ENCODE measurements at places on chromosomes 7 and 10.

DNA sequence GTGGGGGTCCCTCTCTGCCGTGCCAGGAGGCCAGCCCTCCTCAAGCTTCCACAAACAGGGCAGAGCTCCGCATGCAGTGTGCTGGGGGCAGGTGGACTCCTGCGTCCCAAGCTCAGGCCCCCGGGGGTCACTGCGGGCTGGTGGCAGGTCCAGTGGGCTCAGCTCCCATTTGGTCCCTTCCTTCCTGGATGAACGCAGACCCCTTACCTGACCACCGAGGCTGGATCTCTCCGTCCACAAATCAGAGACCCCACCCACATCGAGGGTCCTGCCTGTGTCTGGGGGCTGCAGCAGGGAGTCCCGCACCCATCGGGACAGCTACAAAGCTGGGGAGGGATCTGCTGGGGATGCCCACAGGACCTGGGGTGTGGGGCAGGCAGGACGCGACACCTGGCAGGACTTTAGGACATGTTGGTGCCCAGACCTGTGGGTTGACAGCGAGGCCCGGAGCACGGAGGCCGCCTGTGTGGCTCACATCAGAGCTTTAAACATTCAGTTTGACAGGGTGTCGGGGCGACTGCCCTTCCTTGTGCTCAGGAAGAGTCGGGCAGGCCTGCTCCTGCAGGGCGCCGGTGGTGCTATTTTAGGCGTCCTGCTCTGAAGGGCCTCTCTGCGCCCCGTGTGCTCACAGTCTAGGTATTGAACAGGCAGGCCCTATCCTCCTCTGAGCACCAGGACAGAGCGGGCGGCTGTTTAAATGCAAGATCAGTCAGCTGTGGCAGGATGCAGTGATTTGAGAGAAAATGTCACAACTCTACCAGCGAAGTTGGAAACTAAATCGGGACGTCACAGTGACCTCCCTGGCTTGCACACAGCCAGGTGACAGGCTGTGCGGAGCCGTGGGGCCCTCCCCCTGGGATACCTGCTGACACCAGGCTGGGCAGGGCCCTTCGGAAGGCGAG, 15.9 kb upstream of the CFAP46 start:
- no peak for DNase-seq

DNA sequence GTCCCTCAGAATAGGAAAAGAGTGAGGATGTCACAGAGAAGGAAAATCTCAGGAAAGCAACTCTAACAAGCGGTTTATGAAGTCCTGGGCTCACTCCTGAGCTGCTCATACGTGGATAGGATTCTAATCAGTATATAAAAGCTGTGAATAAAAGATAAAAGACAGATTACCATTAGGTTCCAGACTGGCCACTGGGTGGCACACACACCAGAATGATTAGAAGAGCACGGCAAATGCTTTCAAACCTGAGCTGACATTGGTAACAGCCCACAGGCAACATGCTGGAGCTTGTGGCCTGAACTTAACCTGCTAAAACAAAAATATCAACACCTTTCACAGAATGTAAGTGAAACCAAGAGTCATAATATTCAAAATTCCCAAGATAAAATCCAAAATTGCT, 370.8 kb downstream of the GRID1 start:
- DNase-seq: peak; percentile 36

- DNase-seq: no peak
Measured at GRCh38 chr7:284762-285722, 4.9 kb upstream of the FOXL3 start.

GRCh38 chr7:146486519-146486918, 369.9 kb downstream of the CNTNAP2 start:
- DNase-seq: no peak

Measured in GM23248 (cell line).